ENCODE measurements at places on chromosomes 5 and 9.

- DNase-seq, result no peak
Observed at GRCh38 chr5:109865637-109866036, 175.9 kb downstream of the MAN2A1 start.

DNA sequence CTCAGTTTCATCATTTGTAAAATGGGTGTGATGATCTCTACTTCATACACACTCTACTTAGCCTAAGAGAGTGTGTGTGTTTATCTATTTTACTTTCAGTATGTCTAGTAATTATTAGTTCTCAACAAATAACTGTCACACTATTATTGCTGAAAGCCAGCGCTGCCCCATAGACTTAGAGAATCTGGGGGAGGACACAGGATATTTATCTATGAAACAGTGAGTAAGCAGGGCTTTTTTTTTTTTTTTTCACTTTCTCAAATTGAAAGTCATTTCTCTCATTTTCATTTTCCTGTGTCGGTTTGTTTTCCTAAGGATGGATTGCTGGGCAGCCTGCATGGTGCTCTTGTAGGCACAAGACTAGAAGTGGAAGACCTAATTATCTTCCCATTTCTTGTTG lies 248.4 kb upstream of the RPS23 start:
- no peak for DNase-seq

GRCh38 chr5:2130361-2130760 lies 247.6 kb upstream of the IRX4 start:
- no peak for DNase-seq

- no peak for DNase-seq
Observed at GRCh38 chr5:38445374-38446028, 110.9 kb downstream of the LIFR start.

- no peak for DNase-seq
Observed at GRCh38 chr5:167965710-167966109, 325.7 kb upstream of the WWC1 start.

DNA sequence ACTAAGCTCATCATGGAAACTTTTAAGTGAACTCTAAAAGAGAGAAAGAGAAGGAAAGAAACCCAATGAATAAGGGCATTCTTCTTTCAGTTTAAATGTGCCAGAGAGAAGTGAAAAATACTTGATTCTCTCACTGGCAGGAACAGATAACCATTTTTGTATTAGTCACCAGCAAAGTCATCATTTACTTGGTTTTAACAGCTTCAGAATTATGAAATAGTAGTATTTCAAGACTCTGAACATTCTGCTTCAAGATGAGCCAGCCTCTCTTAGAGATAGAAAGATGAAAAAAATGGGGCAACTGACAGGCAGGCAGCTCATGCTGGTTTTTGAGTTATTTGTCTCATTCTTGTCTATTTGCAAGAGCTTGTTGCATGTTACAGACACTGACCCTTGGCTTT lies 103.5 kb downstream of the GCNT1 start:
- no peak for DNase-seq

- no peak for DNase-seq
Observed at GRCh38 chr5:179242676-179243075, 102.6 kb downstream of the ADAMTS2 start.

- no peak for DNase-seq
Observed at GRCh38 chr9:28651050-28651722, 1077.9 kb upstream of the C9orf72 start.

GRCh38 chr9:88313364-88314220 lies 74.7 kb upstream of the SPIN1 start:
- no peak for DNase-seq

- no peak for DNase-seq
Observed at GRCh38 chr5:156339139-156339841, 12.3 kb downstream of the SGCD start.

DNA sequence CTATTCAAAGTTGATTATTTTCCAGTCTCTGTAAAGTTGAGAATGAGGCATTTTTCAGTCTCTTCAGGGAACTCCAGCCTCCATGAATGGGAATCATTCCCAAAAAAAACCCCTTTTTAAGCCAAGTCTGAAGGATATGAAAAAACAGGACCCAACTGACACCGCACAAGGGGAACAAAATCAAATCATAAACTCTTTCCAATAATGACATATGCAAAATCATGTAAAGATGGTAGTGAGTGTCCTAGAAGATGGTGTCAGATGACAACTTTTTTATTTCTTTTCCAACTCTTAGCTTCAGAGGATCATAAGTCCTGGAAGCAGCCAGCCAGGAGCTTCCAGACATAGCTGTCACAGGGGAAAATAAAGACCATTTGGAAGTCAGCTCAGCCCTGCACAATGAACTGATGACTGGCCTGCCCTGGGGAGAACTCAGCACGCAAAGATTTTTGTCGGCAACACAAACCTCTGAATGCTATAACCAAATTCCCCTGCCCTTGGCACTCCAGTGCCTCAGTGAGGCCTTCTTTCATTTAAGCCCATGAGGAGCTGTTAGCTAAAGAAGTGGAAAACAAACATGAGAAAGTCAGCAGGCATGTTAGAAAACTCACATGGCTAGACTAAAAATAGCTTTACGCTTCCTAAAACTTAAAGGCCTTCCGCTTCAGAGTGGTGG lies 85.4 kb downstream of the SLC1A3 start:
- no peak for DNase-seq

- no peak for DNase-seq
Observed at GRCh38 chr9:73923796-73924195, 573.3 kb upstream of the RORB start.

GRCh38 chr5:54518818-54519508 lies 1.4 kb downstream of the SNX18 start:
- DNase-seq, result no peak

- no peak for DNase-seq
Observed at GRCh38 chr5:98794414-98795080, 21.1 kb downstream of the RGMB start.

DNA sequence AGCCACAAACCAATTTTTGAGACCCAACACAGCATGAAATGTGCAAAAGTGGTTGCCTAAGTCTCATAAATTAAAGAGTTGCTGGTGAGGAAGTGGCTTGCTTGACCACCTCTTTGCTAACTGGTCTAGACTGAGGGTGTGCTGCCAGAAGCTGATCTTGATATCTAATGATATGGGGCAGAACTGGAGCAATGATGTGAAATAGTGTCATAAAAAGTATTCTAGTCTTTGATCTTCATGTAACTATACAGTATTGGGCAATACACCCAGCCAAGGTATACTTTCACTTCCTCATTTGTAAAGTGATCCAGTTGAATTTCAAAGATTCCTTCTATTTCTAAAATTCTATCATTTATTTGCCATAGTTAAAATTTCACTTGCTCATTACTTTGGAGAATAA lies 5.9 kb upstream of the YTHDC2 start:
- DNase-seq, result no peak

DNA sequence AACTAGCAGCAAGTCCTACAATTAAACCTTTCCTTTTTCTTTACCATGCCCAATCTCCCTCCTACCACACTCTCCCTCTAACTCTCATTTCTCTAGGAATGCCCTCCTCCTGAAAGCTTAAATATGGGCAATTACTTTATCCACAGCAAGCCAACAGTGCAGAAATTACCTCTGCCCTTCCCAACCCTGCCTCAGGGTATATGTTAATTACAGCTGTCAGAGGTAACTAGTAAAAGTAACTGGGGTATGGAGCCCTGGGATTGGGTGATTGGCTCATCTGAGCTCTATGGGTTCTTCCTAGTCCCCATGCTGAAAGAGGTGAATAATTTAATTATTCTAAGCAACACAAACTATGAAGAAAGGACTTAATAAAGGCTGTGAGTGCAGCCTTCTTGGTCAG lies 478.9 kb upstream of the NMUR2 start:
- no peak for DNase-seq

DNA sequence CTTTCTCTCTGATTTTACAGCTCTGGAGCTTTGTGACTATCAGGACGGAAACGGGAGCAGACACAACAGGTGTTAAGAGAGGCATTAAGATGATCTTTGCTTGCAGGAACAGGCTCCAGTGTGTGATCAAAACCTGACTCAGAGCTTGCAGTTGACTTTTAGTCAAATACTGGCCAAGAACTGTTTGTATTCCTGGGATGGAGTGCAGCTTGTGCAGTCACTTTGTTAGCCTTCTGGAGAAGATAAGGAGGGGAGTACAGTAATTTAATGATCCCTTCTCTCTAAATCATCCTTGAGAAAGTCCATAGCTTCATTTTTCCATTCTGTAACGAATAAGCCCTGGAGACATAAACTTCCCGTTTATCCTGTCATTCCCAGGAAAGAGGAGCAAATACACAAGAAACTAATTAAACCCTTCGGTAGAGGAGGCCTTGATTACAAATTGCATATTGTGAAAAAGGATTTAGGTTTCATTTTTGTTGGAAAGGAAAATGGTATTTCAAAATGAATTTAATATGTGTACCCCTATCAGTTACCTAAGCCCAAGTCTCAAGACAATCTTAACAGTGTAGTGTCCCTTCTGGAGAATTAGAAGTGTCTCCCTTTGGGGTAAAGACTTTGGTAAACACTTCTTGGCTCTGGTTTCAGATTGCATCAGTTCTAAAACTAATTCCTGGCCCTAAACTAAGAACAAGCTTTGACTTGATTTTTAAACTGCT lies 3.1 kb upstream of the STOM start:
- DNase-seq, result no peak

DNA sequence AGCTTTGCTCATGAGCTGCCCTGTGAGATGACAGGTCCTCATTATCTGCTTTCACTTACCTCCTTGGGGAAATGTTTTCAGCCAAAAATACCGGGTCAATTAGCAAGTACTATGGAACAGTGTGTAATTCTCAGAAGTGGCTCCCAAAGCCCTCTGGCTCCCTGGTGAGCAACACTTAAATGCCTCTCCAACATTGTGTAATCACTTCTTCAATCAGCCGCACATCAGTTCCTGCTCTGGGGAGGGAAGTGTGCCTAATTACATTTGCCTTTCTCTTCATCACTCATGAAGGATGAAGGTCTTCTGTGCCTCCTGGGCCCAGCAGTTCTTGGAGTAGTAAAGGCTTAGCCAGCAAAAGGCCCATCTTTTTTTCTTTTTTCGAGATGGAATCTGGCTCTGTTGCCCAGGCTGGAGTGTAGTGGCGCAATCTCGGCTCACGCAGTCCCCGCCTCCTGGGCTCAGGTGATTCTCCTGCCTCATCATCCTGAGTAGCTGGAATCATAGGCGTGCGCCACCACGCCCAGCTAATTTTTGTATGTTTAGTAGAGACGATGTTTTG lies 23.1 kb downstream of the NIM1K start:
- no peak for DNase-seq

DNA sequence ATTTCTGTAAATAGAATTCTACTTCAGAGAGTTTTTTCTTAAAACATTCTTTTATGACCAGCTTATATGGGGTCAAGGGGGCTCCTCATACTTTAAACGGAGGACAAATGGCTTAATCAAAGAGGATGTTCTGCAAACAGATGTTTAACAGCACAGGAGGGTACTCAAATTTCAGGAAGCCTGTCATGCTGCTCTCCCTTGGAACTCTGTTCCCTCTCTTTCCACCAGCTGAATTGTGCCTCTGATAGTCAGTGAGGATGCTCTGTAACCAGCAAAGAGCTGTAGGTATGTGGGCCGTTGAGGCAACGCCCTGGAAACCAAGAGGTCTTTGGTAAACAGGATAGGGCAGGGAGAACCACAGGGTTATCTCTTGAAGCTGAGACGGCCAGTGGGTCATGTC lies 161.1 kb downstream of the C5orf15 start:
- no peak for DNase-seq

DNA sequence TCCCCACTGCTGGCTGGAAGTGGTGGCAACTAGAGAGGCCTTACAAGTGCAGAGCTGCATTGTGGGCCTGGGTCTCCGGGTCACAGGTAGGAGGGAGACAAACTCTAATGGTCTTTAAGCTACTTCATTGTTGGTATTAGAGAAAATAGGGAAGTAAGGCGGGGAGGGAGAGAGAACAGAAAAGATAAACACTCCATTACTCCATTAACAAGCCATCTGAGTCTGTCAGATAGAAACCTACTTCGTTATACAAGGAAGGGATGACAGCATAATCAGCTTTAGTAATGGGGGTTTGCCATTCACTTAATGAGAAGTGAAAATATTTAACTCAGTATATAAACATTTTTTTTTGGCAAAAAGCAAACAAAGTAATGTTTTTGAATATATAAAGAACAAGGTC lies 107.4 kb downstream of the TLE1 start:
- no peak for DNase-seq

All from T-helper 22 cell (primary cell).